ENCODE measurements at places on chromosomes 5 and 9. TPM values are rescaled to one million over a fixed set of nuclear protein-coding genes. Genes with fewer than 3 reads are reported as not detected.

The FGF1 gene
- 2.9 TPM for total RNA-seq

The CDH12 gene
- not detected for total RNA-seq

The TUSC1 gene
- 13.8 TPM for total RNA-seq

The PTTG1 gene
- total RNA-seq: 29.8 TPM
